NCI-H345 (cell line): ENCODE measurements at places on chromosomes 2 and 18.

DNA sequence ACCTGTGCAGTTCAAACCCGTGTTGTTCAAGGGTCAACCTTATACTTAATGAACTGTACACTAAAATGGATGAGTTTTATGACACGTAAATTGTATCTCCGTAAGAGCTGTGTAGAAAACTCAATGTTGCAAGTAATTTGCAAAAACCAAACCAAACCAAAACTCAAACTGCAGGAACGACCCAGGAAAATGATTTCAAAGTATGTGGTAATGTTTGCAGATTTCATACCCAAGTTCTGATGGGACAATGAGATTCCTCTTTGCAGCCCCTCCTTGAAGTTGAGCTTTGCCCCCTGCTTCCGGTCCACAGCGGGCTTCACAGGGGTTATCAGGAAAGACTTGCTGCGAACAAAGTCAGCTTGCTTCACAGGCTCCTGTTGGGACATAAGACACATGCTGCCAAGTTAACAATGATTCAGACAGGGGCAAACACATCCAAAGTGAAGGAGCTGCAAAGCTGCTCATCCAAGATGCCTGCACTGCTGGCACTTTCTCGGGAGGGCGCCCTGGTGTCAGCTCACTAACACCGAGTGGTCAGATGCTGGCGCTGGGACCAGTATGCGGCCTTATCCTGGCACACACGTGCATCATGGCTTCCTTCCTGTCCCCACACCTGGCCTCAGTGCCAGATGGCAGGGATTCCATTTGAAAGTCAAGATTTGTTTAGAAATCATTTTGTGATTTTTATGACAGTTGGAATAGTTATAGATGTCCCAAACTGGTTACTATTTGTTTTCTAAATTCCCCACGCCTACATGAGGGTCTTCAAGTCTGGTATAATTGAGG, 65.2 kb upstream of the MGAT4A start:
- no peak for DNase-seq

DNA sequence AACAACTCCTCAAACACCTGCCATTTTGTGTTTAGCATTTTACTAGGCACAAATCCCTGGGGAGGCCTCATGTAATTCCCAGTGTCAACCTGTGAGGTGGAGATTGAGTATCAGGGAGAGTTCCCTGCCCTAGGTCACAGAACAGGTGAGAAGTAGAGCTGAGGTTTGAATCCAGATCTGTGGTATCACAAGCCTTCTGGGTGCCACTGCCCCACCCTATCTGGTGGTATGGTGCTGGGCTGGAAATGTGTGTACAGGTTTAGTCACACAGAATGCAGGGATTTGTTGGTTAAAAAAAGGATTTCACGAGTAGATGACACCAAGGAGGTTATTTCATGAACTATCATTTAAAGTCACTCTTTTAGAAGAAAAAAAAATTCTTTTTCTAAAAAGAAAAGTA, 35.7 kb upstream of the PKDCC start:
- DNase-seq = no peak

DNA sequence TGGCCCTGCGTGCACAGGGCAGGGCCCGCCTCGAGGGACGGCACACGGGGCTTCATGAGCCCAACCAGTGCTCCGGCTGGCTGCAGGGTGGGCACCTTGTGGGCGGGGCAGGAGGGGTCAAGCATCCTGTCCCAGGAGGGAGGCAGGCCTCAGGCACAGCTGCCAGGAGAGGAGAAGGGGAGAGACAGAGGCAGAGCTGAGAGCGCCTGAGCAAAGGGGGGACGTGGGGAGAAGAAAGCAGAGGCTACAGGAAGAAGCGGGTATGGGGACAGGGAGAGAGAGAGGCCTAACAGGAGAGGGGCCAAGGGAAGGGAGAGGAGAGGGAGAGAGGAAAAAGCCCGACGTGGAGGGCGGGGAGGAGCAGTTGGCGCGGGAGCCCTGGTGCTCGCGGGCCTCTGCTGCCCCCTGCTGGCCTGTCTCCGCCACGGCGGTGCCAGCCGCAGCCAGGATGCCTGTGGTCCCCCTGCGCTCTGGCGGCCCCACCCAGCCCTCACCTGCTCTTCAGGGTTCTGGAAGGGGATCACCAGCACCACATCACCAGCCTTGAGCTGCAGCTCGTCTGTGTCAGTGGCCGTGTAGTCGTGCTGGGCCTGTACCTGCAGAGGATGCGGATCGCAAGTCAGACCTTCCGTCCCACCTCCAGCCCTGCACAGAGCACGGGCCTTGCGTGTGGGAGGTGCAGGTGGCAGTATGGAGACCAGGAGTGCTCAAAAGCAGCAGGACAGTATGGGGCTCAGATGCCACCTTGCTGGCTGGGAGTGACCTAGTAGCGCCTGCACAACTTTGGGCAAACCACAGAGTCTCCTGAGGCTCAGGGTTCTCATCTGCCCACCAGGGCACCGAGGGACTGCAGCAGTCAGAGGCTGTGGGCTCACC, 56.8 kb downstream of the BIN1 start:
- peak; percentile 48 for DNase-seq

- DNase-seq = no peak
Measured at GRCh38 chr2:161421686-161422085, 5.6 kb downstream of the TBR1 start.

- no peak for DNase-seq
Measured at GRCh38 chr18:61833387-61833786, 59.4 kb downstream of the RNF152 start.

- DNase-seq = no peak
Measured at GRCh38 chr18:10973567-10974203, 175.7 kb downstream of the PIEZO2 start.

GRCh38 chr2:132729522-132729921, 59.5 kb upstream of the LYPD1 start:
- DNase-seq = no peak

- no peak for DNase-seq
Measured at GRCh38 chr2:239163688-239164334, 237.0 kb downstream of the HDAC4 start.

GRCh38 chr2:174198846-174199564, 49.3 kb downstream of the OLA1 start:
- no peak for DNase-seq

DNA sequence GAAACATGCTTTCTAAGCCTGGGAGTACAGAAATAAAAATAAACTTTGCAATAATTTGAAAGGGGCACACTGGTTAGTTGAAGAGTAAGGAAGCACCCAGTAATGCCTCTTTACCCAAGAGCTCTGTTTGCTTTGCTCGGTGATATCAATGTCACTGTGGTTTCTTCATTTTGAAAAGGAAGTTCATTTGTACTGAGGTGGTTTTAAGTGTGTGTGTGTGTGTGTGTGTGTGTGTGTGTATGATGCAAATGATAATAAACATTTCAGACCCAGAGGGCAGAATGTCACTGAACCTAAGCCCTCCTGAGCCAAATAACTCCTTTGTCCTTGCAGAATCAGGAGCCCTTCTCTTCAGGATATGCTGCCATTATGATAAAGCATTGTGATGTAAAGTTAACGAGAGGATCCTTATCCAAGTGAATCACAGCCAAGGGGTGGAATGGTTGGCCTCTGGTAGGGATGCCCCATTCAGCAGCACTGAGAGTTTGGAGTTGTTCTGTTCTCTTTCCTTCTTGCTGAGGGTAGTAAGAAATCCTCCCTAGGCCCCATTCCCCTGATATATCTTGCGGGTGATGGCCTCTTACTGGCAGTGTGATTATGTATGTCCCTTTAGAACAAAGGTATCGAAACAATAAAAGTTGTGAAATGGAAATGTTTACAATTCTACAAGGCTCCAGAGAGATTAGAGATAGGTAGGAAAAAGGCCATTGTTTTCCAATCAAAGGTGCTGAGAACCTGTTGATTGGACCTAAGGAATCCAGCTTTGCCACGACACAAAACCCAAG, 7.6 kb downstream of the ITGA6 start:
- peak; percentile 16 for DNase-seq

GRCh38 chr2:160565099-160565845, 71.7 kb upstream of the RBMS1 start:
- DNase-seq = no peak

- DNase-seq = no peak
Measured at GRCh38 chr2:75098856-75099255, 100.5 kb downstream of the TACR1 start.

DNA sequence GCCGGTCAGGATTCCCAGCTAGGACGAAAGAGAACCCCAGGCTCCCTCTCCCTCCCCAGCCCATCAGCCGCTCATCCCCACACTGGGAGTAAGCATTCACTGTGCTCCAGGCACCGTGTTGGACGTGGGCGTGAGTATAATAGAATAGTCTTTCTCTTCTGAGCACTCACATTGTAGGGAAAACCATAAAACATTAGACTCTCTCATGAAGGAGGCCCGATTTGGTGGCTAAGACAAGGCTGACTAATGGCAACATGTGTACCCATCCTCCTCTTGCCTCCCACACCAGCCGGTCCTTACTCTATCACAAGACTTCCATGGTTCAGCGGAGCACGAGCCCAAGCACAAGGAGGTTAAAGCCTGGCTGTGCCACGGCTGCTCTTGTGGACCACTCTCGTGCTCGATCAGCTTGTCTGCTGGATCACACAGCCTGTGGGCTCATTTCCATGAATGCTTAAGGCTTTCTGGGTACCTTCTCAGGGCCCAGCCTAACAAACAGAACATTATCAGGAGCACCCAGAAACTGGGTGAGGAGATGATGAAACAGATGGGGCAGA, 540.9 kb upstream of the RAB6C start:
- no peak for DNase-seq

DNA sequence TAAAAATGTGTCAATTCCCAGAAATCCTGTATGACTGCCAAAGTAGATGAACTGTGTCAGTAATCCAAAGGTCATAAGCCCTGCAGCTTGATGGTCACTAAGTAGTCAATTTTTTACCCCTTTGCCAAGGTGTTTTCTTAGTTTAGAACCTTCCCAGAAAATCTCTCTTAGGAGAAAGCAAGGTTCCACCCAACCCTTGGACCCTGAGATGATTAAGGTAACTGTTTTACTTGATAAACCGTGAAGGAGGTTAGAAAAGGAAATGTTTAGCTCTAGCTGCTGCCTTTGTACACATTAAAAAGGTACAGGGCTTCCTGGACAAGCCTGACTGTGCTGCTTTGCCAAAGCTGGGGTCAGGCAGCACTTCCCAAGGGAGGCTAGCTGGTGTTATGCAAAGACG, 24.4 kb upstream of the LRP2 start:
- no peak for DNase-seq

DNA sequence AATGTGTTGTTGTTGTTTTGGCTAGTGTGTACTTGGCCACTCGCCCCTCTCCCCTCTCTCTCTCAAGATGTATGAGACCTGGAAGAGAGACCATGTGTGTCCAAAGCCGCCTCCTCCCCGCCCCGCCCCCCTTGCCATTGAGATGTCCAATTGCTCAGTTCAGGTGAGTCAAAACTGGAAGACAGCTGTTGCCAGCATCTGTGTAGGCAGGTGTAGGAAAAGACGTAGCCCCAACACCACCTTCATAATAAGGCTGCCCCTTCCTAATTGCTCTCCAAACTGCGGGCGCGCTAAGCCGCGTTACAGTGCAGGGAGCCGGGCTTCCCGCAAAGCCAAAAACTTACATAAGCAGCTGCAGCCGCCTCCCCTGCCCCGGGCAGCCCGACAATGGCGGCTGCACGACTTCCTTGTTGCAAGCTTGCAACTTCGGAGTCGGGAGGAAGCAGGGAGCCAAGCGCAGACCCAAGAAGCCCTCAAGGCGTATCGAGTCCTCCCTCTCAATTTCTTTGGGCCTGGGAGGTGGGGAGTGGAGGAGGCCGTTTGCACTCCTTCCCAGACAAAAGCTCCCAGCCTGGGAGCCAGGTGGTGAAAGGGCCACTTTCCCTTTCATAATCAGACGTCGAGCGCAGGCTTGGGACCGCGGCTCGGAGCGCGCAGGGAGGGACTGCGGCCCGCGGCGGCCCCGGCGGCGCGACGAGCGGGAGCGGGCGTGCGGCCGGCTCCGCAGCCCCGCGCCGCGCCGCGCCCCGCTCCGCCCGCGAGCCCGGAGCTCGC, 882 bp downstream of the ZBTB14 start:
- peak; percentile 68 for DNase-seq

GRCh38 chr2:109560265-109560664, 53.5 kb downstream of the SEPTIN10 start:
- no peak for DNase-seq

DNA sequence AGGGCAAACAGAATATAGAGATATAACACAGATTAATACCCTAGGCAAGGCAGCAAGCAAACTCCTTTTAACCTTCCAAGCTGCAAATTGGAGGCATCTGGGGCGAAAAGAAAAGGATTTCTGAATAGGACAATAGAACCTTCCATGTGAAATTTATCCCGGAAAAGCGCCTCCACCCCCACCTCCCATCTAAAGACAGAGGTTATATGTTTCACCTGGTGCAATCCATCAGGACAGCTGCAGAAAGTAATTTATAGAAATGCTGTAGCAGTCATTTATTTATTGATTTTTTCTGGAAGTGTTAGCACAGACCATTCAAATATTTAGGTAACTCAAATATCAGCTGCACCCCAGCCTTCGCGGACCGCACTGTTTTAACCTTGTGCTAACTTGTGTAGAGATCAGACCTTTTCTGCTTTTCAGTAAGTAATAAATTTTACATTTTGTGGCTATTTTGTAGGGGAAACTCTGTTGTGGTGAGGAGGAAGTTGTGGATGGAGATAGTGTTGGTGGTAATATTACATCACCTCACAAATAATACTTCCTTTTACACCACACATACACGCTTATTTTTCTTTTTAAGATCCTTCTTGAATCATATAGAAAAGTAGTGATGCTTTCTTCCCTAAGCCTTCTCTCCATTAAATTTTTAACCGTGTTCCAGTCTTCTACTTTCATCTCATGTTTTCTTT, 919.3 kb upstream of the CDH2 start:
- DNase-seq = peak; percentile 78

- DNase-seq = peak; percentile 25
Measured at GRCh38 chr2:37873229-37873628, 51.9 kb upstream of the RMDN2 start.

- no peak for DNase-seq
Measured at GRCh38 chr2:163319006-163319405, 416.8 kb downstream of the FIGN start.

DNA sequence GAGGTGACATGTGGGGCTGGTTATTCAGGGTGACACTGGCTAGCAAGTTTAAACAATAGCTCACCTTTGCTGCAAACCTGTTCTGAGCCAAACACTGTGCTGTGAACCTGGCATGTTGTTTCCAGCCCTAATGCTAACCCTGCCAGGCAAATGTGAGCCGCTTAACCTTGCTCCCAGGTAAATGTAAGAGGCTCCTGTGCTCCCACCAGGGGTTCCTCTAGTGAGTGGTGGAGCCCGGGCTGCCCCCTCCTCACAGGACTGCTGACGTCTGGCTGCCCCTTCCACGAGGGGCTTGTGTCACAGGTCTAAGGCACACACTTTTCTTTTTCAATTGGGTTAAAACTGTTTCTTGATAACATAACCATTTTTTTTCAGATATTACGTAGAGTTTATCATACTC, 223.7 kb downstream of the DCDC2C start:
- DNase-seq = peak; percentile 12
